Effector memory CD8-positive, alpha-beta T cell (primary cell): ENCODE measurements at places on chromosomes 5 and 9.

GRCh38 chr5:95403996-95404395 is 12.8 kb downstream of the FAM81B start:
- H3K4me3 ChIP-seq = no peak overlapping the region
- no peaks in the 10 kb centered on the region for H3K4me1 ChIP-seq
- H3K27me3 ChIP-seq = peaks cover 25% of the 10 kb centered on the region
- H3K27ac ChIP-seq = no peak overlapping the region
- H3K36me3 ChIP-seq = no peaks in the 10 kb centered on the region
- no peak for DNase-seq

GRCh38 chr5:40630126-40630525 is 49.6 kb upstream of the PTGER4 start:
- DNase-seq = no peak
- no peaks in the 10 kb centered on the region for H3K36me3 ChIP-seq
- H3K27ac ChIP-seq = no peak overlapping the region
- H3K4me3 ChIP-seq = no peak overlapping the region

GRCh38 chr5:2797160-2797559 is 45.7 kb upstream of the IRX2 start:
- no peaks in the 10 kb centered on the region for H3K36me3 ChIP-seq
- H3K4me1 ChIP-seq = no peaks in the 10 kb centered on the region
- H3K4me3 ChIP-seq = no peak overlapping the region
- DNase-seq = no peak

DNA sequence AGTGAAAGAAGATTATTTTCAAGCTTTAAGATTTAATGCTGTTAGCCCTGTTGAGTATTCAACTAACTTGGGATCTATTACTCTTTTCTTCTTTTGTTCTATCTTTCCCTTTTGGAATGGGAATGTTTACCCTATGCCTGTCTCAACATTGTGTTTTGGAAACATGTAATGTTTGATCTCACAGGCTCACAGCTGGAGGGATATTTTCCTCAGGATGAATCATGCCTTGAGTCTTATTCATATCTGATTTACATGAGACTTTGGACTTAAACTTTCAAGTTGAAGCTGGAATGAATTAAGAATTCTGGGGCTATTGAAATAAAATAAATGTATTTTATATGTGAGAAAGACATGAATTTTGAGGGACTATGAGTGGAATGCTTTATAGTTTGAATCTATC is 607.8 kb upstream of the PTGER4 start:
- H3K27me3 ChIP-seq = no peaks in the 10 kb centered on the region
- H3K36me3 ChIP-seq = no peaks in the 10 kb centered on the region
- no peak overlapping the region for H3K27ac ChIP-seq
- DNase-seq = no peak
- H3K4me3 ChIP-seq = no peak overlapping the region

DNA sequence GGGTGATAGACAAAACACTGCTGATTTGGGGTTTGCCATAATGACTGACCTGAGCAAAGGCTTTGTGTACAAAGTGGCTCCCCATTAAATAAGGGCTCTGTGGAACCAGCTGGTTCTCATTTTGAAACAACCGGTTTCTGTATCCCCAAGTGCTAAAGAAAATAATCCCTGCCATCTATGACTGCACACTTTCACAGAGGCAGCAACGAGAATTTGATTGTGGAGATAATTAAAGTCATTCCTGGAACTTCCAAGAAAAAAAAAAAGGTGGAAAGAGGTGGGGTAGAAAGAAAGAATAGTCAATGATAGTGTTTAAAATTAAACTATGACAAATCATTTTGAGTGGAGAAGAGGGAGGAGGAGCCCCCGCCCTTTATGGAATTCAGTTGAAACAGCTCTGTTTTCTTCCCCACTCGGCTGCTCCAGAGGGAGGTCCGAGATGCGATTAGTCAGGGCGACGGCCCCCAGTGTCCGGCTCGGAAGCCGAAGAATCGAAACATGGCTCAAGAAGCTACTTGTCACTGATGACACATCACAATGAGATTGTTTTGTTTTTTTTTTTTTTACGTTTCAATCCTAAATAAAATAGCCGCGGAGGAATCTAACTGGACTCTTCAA is 38.4 kb downstream of the EBF1 start:
- no peak for DNase-seq
- H3K4me1 ChIP-seq = no peaks in the 10 kb centered on the region
- H3K27ac ChIP-seq = no peak overlapping the region
- peaks cover 63% of the 10 kb centered on the region for H3K27me3 ChIP-seq
- no peak overlapping the region for H3K4me3 ChIP-seq
